ENCODE measurements at places on chromosomes 5 and 9.

DNA sequence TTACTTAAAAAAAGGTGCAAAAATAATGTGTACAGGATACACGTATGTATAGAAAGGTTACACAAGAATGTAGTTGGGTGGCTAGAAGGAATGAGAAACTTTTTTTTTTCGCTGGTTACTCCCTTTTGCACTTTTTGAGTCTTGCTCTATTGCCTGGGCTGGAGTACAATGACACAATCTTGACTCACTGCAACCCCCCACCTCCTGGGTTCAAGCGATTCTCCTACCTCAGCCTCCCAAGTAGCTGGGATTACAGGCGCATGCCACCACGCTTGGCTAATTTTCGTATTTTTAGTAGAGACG lies 15.8 kb downstream of the FBXW11 start:
- no peak for DNase-seq

DNA sequence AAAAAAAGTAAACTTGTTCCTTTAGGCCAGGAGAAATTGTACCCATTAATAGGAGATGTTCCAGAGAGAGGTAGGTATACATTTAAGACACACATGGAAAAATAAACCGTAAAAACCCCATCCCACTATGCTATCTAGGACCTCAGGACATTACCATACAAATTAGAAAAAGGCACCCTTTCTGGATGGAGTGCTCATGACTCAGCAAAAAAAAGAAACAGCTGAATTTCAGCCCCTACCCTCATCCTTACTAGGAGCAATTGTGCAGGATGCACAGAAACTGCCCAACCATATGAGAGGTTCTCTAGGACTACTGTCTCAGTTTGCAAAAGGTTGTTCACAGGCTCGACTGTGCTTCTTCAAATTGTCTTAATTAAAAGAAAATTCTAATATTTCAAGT lies 368.2 kb downstream of the HINT1 start:
- DNase-seq = no peak

- no peak for DNase-seq
These were observed 62.2 kb upstream of the ANGPTL2 start for GRCh38 chr9:127184641-127185040.

DNA sequence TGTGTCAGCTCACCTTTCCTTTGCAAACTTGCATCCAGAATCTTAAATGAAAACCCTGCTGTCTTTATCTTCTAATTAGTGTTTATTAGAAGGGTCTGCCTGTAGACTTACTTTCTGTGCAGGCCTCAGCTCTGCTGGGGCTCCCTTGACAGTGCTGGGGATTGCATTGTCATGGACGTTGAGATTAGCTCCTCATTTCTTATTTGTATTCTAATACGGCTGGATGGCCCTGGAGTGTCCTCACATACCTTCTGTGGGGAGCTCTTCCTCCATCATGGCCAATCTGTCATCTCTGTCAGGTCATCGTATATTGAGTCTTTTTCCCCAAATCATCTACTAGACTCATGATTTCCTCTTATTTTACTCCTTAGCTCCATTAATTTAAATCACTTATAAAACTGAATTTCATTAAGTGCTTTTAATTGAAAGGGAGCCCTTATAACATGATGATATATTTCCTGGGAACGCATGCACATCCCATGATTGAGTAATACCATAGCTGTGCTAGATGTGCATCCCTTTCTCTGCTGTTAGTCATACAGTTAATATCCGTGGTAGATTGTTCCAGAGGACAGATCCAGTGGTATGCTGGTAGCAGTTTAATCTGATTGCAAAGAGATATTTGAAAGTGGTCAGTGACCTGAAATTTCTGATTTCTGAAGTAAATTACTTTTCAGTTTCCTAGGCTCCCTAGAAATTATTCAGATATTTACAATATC lies 61.6 kb downstream of the ICE1 start:
- DNase-seq = no peak

- no peak for DNase-seq
These were observed 129.8 kb upstream of the SGCD start for GRCh38 chr5:156197042-156197635.

- no peak for DNase-seq
These were observed 28.2 kb downstream of the CETN3 start for GRCh38 chr5:90381213-90381929.

GRCh38 chr5:14110196-14110595 lies 32.9 kb upstream of the TRIO start:
- no peak for DNase-seq

- DNase-seq = no peak
These were observed 370 bp upstream of the CDH6 start for GRCh38 chr5:31193116-31193515.

GRCh38 chr5:3564827-3565518 lies 30.7 kb upstream of the IRX1 start:
- no peak for DNase-seq

DNA sequence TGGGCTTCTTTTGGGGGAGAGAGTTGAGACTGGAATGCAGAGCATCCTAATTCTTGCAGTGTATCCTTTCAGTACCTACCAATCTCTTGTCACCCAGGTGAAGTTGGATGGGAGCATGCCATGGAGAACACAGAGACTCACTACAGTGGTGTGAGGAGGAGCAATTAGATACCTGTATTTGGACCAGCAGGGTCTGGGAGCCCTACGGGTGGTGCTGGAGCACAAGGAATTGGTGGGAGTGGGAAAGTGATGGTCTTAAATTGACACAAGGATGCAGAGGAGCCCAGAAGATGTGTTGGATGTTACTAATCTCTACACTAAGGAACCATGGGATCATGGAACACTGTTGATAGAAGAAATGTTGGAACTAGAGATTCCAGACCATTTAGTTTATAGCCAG lies 212.7 kb downstream of the CHSY3 start:
- no peak for DNase-seq

GRCh38 chr9:127990554-127990953 lies 9.8 kb upstream of the EEIG1 start:
- no peak for DNase-seq

GRCh38 chr5:72402381-72402890 lies 82.3 kb downstream of the PTCD2 start:
- no peak for DNase-seq

GRCh38 chr5:37029436-37029835 lies 152.9 kb downstream of the NIPBL start:
- DNase-seq = no peak

GRCh38 chr9:104779946-104780535 lies 16.1 kb downstream of the NIPSNAP3B start:
- DNase-seq = no peak

DNA sequence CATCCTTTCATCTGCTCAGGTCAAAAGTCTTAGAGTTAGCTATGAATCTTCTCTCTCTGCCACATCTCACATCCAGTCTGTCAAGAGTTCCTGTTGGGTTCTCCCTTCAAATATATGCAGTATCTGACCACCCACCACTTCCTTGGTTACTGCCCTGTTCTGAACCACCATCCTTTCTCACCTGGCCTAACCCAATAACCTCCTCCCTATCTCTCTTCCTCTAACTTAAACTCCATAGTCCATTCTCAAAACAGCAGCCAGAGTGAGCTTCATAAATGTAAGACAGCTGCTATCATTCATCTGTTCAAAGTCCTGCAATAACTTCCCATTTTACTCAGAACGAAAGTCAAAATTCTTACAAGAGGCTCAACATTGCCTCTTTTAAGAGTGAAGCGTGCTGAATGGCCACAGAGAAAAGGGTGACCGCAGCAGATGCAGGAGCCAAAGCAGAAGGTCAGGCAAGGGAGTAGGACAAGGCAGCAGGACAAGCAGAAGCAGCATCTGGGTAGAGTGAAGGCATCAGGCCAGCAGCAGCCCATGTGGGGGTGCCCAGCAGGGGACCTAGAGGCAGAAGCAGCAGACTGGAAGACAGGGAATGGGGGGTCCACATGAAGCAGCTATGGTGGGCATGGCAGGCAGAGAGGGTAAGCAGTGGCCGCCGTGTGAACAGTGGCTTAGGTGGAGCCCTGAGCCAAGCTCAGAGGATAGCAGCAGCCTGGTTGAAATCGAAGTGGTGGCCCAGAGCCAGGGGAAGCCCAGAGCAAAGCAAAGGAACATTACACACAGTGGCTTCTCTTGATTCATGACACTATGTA lies 39.3 kb upstream of the CDC42SE2 start:
- no peak for DNase-seq

GRCh38 chr9:137278061-137278701 lies 655 bp downstream of the TOR4A start:
- no peak for DNase-seq

- DNase-seq = no peak
These were observed 955.2 kb upstream of the DMAC1 start for GRCh38 chr9:8754751-8755150.

DNA sequence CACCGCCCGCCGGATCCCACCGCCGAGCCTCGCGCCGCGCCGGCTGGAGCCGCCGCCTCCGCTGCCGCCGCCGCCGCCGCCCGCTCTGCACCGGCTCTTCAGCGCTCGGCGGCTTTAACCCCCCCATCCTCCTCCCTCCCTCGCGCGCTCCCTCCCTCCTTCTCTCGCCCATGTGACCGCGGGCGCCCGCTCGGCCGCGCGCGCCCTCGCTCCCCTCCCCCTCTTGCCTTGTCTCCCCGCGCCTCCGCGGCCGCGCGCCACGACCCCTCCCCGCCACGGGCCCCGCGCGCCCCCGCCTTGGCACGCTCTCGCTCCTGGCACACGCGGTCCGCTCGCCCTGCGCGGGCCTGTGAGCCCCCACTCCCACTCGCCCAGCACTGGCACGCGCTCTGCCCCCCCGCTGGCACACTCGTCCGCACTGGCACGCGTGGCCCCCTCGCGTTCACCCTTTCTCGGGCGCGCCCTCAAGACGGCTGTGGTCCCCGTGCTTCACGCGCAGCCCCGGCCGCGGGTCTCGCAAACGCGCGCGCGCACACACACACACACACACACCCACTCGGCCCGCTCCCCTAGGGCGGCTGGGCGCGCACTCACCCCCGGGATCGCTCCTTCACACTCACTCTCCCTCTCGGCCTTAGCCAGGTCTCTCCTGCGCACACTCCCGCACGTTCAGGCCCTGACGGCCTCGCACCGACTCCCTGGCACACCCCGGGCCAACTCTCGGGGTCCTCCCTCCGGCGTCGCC lies at the start of gene CNTFR:
CNTFR (minus strand) TSS at position 89 of the 745 bp plus-strand sequence. CDS start 20,743 bp downstream, outside the sequence.
- no peak for DNase-seq

DNA sequence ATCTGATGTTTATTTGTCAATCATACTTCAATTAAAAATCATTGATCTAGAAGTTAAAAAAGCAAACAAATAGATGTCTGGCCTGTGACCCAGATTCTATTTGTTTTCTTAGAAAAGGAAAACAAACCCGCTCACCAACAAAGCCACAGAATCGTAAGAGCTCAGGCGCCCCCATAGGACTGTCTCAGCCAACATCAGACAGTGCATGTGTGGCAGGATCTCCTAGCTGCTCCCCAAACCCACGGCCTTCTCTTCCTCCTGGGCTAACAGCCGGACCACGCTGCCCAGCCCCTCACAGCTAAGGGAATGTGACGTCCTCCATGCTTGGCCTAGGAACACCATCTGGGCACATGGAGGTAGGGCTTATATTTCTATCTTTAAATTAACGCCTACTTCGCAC lies 19.4 kb downstream of the OR2Y1 start:
- no peak for DNase-seq

- DNase-seq = no peak
These were observed 75.5 kb downstream of the SEMA4D start for GRCh38 chr9:89422151-89422975.

GRCh38 chr9:95132366-95133324 lies 184.9 kb downstream of the FANCC start:
- no peak for DNase-seq

DNA sequence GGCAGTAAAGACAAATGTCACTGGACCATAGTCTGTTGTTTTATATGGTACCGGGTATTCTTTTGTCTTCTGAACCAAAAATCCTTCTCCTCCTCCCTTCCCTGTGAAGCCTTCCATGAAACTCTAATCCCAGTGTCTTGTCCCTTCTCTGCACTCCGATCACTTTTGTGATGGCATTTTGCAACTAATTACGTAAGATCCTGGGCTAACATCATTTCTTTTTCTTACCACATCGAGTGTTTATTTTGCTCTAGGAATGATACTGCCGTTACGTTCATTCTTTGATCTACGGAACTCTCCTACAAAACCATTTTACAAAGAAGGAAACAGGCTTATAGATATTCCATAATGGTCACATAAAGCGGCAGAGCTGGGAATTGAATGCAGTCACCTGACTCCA lies 33.7 kb downstream of the SNX18 start:
- DNase-seq = no peak

GRCh38 chr9:128160603-128160987 lies 530 bp downstream of the BBLN start:
- DNase-seq = no peak

- peak; percentile 14 for DNase-seq
These were observed 833 bp downstream of the GAS1 start for GRCh38 chr9:86946201-86947145.

DNA sequence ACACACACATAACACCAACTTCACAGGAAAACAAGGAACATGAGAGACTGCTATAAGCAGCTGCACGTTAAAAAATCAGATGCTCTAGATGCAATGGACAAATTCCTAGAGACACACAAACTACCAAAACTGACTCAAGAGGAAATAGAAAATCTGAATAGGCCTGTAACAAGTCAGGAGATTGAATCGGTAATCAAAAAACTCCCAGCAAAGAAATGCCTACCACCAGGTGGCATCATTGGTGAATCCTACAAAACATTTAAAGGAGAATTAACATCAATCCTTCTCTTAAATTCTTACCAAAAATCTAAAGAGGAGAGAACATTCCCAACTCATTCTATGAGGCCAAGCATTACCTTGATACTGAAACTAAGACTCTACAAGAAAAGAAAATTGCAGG lies 54.9 kb downstream of the NDST1 start:
- DNase-seq = no peak

GRCh38 chr5:17400724-17401469 lies 97.1 kb upstream of the TAF11L2 start:
- no peak for DNase-seq

GRCh38 chr5:44809956-44810420 lies 1.2 kb downstream of the MRPS30 start:
- DNase-seq = no peak

GRCh38 chr5:45279109-45279508 lies 417.1 kb downstream of the HCN1 start:
- no peak for DNase-seq

- DNase-seq = no peak
These were observed 32.9 kb upstream of the SLC36A1 start for GRCh38 chr5:151414536-151414935.

- DNase-seq = no peak
These were observed 26.6 kb upstream of the ANKDD1B start for GRCh38 chr5:75584641-75585040.

DNA sequence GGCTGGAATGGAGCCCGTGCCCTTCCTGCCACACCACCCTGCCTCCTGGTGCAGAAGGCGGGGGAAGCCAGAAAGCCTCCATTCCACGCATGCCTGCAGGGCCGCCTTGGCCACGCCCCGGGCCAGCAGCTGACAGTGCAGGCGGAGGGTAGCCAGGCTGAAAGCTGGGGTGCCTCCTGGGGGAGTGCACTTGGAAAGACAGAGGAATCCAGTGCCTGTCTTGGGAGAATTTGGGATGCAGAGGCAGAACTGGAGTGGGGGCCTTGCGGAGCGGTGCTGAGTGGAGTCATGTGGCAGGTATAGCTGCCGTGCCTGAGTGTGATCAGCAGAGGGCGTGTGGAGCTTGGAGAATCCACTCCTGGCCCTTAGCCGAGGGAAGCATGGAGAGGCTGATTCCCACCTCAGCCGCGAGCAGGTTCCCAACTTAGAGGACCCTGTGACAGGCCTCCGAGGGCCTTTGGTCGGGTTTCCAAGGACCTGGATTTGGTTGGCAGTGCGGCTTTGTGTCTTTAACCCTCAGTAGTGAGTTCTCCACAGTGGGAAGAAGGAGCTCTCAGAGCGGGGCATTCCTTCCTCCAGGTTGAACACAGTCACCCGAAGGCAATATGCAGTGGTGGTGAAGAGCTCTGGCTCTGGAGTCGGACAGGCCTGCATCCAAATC lies 9.1 kb upstream of the URM1 start:
- peak; percentile 63 for DNase-seq

GRCh38 chr9:92455217-92455616 lies 27.1 kb downstream of the ASPN start:
- no peak for DNase-seq

Data from activated naive CD4-positive, alpha-beta T cell (primary cell).